ENCODE measurements at places on chromosomes 6 and 20. TPM values are rescaled to one million over a fixed set of nuclear protein-coding genes. Genes with fewer than 3 reads are reported as not detected.

The DBNDD2 gene
- 7.7 TPM for total RNA-seq

The PTK6 gene
- 11.1 TPM for total RNA-seq

The TMEM217 gene
- total RNA-seq, result 2.4 TPM

The CDK5RAP1 gene
- 53.4 TPM for total RNA-seq

The APOBEC2 gene
- total RNA-seq, result not detected

The SIRPG gene
- total RNA-seq, result not detected

The ZNF831 gene
- not detected for total RNA-seq

The PTCRA gene
- not detected for total RNA-seq

The MAS1 gene
- total RNA-seq, result not detected

The CPXM1 gene
- not detected for total RNA-seq

The PKIB gene
- total RNA-seq, result 28.0 TPM

The PLCB1 gene
- total RNA-seq, result 4.4 TPM

The AGER gene
- total RNA-seq, result 5.0 TPM

The C2 gene
- total RNA-seq, result 1.1 TPM

The SEL1L2 gene
- not detected for total RNA-seq

The OTOR gene
- not detected for total RNA-seq

The HMGA1 gene
- total RNA-seq, result 1,441 TPM

The MMUT gene
- total RNA-seq, result 3.7 TPM

The HLA-DPB1 gene
- total RNA-seq, result not detected

The ATAT1 gene
- total RNA-seq, result 4.6 TPM

The FAM83C gene
- not detected for total RNA-seq

The NKX2-2 gene
- not detected for total RNA-seq

The MLIP gene
- not detected for total RNA-seq

The COL9A3 gene
- 14.3 TPM for total RNA-seq

The IL20RA gene
- total RNA-seq, result 6.0 TPM

The MUC22 gene
- total RNA-seq, result 0.06 TPM

Measured in PC-3 (cell line).